ENCODE measurements at places on chromosomes 5 and 9.
A peak's percentile ranks its signal among the peaks of the same experiment; 100 is the strongest.

GRCh38 chr5:106940301-106940846 is 730.4 kb downstream of the EFNA5 start:
- no peak for DNase-seq

- peak; percentile 89 for DNase-seq
Observed at GRCh38 chr9:31137176-31138160, 1247.0 kb upstream of the ACO1 start.

DNA sequence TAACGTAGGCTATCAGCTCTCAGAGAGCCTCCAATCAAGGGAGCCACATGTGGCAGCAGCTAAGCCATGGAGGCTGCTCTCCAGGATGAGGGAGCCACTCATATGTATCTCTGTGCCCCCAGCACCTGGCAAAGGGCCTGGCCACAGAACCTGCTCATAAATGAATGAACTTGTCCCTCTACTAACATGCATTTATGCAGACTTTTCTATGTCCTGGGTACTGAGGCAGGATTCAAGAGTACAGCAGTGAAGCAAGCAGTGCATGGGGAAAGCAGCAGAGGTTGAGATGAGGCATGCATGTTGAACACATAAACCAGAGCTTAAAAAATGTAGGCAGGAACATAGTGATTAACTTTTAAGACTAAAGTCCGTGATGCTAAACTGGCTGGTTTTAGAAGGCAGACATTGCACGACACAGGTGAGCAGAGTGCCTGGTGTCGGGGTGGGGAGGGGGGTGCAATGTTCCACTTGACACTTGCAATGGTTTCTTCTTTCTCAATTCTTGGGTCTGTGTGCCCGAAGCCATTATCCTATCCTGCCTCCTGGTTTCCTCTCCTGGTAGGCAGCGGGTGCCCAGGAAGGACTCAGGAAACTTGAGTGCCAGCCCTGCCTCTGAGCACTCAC is 142.8 kb upstream of the ALDH1B1 start:
- no peak for DNase-seq

- no peak for DNase-seq
Observed at GRCh38 chr5:140299056-140299455, 3.8 kb downstream of the PFDN1 start.

DNA sequence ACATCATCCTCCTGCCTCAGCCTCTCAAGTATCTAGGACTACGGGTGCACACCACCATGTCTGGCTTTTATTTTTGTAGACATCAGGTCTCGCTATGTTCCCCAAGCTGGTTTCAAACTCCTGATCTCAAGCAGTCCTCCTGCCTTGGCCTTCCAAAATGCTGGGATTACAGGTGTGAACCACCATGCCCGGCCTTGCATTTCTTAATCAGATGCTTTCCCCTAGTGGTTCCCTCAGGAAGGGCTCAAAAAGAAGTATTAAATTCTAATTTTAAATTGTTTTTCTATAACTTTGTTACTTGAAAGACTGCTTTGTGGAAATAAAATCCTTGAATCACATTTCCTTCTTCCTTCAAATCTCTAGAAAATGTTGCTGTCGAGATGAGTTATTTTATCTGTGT is 79.5 kb upstream of the ROR2 start:
- no peak for DNase-seq

DNA sequence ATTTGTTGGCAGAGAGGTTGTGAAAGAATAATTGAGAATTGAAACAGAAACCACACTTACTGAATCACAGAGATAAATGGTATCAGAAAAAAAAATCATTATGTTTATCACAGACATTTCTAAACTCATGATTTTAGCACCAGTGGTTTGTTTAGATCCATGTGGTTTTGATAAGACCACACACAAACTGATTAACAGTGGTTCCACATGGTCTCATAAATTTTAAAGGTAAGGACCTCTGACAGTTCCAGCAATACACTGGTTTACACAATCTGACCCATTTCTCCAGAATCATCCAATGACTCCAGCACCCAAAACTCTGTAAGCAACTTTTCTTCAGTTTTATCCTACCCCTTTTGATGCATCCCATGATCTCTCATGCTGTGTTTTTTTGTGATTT is 261.2 kb downstream of the ANXA1 start:
- DNase-seq, result no peak

- no peak for DNase-seq
Observed at GRCh38 chr5:54146916-54147315, 163.5 kb downstream of the ARL15 start.

GRCh38 chr5:179767496-179768100 is 26.2 kb upstream of the LTC4S start:
- DNase-seq, result no peak

- DNase-seq, result no peak
Observed at GRCh38 chr5:136132087-136132486, 558 bp upstream of the SMAD5 start.

- DNase-seq, result no peak
Observed at GRCh38 chr5:79495311-79495710, 18.6 kb downstream of the HOMER1 start.

DNA sequence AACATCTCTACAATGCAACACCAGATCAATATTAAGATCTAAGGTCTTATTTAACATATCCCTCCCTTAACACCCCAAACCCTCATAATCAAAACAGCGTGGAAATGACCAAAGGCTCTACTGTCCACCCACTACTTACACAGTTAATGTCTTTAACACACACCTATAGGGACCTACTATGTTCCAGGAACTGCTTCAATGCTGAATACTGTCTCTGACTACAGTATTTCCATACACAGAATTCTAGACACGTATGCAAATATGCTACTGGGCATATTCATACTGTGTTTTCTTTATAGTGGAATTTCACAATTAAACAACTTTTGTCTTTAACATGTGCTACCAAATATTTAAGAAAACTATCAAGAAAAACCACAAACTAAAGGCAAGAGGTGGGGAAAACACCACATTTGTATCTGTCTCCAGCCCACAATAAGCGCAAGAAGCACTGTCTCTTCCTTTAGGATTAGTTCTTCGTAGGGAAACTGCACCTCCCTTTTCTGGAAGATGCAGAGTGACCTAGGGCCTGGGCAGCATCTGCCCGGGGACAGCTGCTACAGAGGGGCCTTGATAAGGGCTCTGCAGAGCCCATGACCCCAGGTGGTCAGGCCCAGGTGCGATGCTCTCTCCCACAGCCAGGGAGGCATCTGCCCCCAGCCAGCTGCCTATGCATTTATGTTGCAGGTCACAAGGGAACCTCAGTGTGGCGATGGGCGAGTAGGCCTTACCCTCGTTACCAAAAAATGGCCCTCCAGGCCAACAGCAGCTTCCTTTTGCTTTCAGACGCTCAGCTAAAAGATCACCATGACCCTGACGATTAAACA is 55.2 kb downstream of the PSMB7 start:
- DNase-seq, result no peak

DNA sequence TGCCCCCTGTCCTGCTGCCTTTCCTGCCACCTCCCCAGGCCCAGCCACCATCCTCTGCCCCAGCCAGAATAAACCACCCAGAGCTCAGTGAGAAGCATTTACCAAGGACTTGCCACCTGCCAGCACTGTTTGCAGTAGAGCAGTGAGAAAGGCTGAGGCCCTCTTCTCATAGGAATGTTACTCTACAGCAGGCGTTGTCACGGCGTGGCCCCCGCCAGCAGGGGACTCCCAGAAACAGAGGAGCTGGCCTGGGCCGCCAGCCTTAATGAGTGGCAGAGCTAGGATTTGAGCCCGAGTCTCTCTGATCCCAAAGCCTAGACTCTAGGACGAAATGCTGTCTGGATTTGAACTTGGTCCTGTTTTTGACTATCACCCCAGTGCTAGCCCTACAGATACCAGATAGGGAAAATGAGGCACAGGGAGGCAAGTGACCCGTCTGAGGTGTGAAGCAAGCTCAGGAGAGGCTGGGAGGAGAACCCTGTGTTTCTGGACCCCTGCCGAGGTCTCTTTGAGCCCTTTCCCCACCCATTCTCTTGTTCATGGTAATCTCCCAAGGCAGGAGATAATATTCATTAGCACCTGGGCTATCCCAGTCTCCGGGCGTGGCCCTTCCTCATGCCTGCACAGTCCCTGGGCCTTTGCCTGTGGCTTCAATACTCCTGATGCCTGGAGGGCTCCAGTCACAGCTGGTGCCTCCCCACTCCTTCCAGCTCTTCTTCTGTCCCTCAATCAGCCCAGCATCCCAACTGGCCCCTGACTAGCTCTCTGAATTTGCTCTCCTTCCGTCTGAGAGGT is 30.7 kb downstream of the HRH2 start:
- no peak for DNase-seq

DNA sequence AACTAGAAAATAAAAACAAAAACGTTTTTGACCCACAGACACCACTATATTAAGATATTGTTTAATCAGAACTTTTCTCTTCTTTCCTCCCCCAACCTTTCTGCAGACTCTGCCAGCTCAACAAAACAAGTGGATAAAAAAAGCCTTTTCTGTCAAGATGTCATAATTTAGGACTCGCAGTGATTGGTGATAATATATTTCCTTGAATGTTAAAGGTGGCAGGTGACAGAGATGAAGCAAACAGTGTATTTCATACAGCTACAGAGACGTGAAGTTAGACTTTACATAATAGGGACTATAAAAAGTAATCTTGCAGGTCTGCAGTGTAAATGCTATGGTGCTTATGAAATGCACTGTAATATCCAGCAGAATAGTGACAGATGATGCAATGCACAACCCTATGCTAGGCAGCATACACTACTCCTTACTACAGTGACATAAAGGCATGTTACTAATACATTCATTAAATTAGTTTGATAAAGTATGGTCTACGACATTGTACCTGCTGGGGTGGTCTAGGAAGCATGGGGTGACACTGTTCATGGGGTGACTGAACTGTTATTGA is 326.7 kb upstream of the GRAMD2B start:
- DNase-seq, result no peak

DNA sequence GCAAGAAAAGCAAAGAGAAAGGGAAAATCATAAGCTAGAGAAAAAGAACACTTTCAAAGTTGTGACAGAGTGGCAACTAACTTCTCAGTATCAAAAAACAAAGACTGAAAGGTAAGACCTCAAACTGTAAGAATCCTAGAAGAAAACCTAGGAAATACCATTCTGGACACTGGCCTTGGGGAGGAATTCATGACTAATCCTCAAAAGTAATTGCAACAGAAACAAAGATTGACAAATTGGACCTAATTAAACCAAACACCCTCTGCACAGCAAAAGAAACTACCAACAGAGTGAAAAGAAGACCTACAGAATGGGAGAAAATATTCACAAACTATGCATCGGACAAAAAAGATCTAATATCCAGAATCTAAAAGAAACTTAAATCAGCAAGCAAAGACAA is 79.1 kb downstream of the FEM1C start:
- DNase-seq, result peak; percentile 33

DNA sequence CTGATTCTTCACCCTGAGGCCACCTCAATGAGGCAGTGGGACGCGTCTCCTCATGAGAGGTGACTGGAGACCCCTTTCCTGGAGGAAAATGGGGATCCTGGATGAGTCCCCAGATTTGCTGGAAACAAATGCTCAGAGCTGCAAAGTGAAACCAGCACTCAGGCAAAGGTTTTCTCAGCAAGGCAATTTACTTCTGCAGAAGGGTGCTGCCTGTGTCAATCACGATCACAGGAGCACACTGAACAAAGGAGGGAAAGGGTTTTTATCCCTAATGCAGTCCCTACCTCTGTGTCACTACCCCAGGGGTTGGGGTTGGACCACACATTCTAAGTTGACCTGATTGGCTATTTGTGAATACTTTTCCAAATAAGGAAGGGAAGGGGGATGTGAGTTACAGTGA is 69.9 kb upstream of the CDK20 start:
- no peak for DNase-seq

GRCh38 chr9:71681104-71681707 is 87.1 kb downstream of the CEMIP2 start:
- DNase-seq, result peak; percentile 50

DNA sequence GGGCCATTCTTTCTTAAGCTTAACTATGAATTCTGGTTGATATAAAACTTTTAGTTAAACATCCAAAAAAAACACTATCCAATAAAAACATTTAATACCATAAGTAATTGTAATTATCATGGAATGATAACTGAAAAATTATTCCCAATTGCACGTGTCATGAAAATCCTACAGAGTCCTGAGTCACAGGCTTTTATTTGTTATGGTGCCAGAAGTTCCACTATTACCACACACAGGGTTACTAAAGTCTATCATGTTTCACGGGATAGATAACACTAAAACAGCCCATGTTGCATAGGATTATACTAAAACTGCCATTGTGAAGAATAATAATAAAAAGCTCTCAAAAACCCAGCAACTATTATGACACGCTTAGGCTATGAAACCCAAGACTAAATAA is 1381.8 kb downstream of the EFNA5 start:
- DNase-seq, result peak; percentile 53

- no peak for DNase-seq
Observed at GRCh38 chr5:59471463-59471862, 422.1 kb downstream of the PDE4D start.

DNA sequence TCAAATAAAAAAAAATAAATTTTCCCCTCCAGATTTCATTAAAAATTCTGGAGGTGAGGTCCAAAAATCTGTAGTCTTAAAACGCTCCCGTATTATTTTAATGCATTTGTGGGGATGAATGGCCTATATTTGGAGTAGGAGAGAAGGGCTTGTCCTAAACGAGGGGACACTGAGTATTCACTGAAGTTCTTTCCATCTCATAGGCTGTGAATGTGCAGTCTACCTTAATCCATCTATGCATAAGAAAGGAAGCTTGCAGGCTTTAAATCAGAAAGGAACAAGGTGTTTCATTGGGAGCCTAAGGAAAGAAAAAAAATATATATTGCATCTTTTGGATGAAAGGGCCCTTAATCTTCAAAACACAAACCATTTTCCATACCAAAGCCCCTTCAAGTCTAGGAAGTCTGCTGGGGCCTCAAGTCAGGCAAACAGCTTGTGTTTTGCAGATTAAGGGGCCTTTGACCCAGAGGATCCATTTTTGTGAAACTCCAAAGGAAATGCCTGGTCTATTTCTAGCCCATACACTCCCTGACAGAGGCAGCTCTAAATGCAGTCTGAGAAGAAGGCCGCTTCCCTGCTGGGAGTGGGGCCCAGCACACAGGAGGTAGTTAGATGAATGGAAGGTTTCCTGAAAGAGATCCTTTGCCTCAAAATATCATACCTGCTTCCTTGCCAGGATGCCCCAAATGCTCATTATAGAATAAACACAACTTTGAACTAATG is 35.6 kb downstream of the BRINP1 start:
- DNase-seq, result no peak
